ENCODE measurements at places on chromosomes 7 and 10.

- DNase-seq, result peak; percentile 55
Measured at GRCh38 chr10:71753091-71753959, 20.0 kb downstream of the VSIR start.

DNA sequence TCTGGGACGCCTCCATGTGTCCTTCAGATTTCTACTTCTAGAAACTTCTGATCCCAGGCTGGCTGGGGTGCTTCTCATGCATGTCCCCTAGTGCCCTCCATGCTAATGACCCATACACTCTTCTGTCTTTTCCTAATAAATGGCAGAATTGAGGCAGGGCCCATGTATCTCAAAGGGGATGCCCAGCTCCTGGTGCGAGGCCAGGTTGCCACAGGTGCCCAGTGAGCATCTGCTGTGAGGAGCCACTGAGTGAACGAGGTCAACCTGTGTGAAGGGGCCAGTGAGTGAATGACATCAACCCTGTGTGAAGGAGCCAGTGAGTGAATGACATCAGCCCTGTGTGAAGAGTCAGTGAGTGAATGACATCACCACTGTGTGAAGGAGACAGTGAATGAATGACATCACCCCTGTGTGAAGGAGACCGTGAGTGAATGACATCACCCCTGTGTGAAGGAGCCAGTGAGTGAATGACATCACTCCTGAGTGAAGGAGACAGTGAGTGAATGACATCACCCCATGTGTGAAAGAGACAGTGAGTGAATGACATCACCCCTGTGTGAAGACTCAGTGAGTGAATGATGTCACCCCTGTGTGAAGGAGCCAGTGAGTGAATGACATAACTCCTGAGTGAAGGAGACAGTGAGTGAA lies 478.9 kb downstream of the PTPRN2 start:
- DNase-seq, result no peak

DNA sequence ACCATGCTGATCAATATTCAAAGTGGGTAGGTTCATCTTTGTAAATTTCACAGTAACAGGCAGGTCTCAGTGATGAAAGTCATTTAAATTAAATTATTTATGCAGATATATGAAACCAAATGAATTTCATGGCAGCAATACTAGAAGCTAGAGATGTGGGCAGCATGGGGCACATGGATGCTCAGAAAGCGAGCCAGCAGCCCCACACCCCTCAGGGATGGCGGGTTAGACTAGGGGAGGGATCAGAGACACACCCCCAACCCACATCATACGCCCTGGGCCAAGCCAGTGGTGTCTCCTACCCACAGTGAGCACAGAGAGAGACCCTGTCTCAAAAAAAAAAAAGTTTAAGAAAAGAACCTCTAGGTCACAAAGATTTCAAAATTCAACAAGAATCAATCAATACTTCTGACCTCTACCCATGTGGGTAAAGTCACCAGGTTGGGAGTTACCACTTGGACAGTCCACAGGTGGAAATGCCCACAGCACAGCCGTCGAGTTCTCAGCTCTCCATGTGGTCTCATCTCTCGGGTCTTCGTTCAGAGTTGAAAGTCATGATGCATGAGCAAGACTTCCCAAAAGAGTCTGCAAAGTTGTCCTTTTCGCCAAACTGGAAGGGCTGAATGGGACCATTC lies 79.3 kb upstream of the PPP2R2D start:
- DNase-seq, result no peak

DNA sequence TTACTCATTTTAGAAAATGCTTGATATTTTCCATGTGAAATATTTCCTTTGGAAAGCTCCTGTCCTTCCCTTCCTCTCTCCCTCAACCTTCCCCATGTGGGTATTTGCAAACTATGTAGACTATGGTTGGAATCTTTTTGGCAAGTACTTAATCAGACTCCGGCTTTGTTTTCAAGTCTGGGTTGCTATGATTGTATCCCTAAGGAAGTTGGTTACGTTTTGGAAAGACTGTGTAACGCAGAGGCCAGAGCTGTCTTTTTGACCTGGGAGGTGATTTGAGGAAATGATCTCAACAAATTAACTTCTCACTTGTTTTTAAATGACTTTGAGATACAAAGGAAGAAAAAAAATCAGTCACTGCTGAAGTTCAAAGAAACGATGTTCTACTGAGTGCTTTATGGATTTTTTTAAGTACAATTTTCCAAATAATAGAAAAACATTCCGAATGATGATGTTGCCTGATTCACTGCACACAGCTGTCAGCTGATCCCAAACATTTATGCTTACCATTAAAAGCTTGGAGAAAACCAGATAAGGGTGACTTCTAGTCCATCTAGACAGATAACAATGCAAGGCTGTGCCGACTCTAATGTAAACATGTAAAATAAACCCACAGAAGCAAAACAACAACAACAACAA lies 145.5 kb upstream of the CELF2 start:
- no peak for DNase-seq

DNA sequence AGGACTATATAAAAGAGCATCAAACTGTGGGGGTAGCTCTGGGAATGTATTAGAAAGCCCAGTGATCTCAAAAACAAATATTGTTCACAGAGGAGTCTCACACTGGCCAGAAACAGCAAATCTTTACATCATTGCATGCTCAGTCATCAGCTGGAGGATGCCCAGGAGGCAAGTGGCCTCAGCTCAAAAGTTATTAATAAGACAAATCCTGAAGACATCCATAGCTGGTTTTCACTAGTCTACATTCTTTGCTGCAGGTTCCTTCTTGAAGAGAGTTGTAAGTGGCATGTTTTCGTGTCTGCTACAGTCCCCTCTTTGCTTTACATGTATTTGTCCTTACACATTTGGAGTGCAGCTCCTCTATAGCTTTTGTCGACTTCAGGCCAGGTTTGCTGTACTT lies 8.6 kb upstream of the CCDC7 start:
- DNase-seq, result no peak

DNA sequence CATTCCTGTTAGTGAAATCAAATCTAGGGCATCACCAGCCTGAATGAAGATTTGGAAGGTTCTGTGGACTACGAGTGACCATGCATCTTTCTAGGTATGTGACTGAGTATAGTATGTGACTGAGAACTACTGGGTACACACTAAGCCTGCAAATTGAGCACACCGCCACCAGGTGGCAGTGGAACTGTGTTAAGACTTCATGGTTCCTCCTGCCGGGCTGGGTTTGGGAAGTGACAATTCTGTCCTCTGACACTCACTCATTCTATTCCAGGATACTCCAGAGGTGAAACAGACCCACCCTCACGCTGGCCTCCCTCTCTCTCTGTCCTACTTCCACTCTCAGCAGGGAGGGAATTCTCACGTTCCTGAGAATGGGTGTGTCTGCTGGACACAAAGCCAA lies 84.0 kb upstream of the TMEM248 start:
- no peak for DNase-seq

DNA sequence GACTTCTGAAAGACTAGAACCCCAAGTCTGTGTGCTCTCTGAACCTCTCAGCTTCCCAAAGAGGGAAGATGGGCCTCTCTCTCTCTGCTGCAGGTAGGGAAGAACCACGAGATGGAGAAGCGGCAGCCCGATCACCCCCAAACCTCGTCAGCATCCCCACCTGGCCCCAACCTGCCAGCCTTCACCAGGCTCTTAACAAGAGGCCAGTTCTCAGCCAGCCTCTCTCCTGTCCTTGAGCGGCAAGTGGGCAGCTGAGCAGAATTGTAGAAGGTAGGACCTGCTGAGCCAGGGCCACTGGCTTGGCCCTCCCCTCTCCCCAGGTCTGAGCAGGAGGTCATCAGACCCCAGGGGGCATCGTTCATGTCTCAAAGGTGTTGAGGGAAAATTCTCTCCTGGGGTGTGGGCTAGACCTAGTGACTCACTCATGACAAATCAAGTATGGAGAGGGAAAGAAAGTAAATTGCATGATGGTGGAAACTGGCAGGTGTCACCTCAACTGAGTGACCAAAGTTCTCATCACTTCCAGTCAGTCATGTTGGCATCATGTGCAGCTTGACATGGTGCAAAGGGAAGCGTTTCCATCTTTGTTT lies 92.0 kb upstream of the GPR26 start:
- DNase-seq, result no peak

- no peak for DNase-seq
Measured at GRCh38 chr10:108566316-108567107, 1356.8 kb downstream of the XPNPEP1 start.

DNA sequence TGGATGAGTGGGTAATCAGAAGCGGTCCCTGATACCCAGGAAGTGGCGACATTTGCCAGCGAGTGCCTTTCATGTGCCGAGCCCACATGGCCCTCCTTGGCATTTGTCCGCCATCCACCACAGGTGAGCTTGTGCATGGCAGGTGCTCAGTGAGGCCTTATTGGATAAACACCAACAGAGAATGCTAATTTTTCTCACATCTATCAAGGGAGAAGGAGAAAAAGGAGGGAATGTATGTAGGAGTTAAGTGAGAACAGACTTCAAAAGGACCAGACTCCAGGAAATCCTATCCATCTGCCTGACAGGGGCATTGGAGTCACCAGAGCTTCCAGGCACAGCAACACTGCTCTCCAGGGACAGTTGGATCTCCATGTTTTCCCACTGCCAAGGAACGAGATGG lies 143.5 kb upstream of the ZMIZ1 start:
- no peak for DNase-seq

GRCh38 chr7:123494193-123494796 lies 40.1 kb downstream of the IQUB start:
- no peak for DNase-seq

- DNase-seq, result no peak
Measured at GRCh38 chr7:94368371-94368791, 26.3 kb upstream of the COL1A2 start.

GRCh38 chr7:96833676-96834453 lies 124.2 kb upstream of the SEM1 start:
- DNase-seq, result no peak

- no peak for DNase-seq
Measured at GRCh38 chr7:254337-255037, 35.5 kb upstream of the FOXL3 start.

GRCh38 chr10:7028809-7029166 lies 382.0 kb downstream of the SFMBT2 start:
- no peak for DNase-seq

DNA sequence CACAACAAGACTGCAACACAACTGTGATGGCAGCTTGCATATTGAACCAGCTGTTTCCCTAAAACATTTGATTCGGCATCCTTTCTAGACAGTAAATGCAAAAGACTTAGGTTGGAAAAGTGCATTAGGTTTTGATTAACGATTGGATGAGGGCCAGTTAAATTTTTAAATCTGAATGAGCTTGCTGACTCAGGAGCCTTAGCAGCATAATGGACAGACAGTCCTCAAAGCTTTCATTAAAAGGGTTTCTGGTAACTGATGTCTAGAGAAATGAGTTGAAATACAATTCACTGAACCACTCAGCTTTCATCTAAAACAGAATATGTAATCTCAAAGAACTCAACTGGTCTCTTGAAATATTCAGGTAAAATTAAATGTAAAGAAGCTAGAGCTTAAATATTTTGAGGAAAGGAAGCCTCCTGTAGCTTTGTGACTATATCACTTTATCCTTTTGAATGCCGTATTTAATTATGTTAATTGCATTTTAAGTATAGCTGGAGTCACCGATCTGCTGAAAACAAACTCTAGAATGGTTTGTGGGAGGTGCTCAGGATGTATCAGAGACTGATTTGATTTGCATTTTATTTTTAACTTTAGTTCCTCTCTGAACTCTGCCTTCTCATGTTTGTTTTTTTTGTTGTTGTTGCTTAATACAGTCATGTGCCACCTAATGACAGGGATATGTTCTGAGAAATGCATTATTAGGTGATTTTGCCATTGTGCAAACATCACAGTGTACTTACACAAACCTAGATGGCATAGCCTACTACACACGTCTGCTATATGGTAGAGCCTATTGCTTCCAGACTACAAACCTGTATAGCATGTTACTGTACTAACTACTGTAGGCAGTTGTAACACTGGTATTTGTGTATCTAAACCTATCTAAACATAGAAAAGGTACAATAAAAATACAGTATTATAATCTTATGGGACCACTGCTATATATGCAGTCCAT lies 29.2 kb upstream of the ATRNL1 start:
- DNase-seq, result no peak

DNA sequence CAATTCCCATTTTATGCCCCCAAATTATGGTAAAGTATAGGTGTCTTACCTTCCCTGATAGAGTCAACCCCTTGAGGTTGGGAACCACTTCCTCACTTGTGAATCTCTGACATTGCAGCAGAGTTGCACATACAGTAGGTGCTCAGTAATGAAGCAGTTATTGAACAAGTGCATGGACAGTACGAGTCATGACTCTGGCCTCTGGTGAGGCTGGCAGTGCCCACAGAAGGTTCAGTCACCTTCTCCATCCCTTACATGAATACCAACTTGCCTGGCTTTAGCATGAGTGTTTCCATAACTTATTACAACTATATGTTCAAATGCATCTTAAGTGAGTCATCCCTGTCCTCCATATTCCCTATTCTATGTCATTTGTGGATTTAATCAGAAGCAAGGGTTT lies 340.0 kb downstream of the ELMO1 start:
- no peak for DNase-seq

GRCh38 chr10:122419876-122420623 lies 34.4 kb upstream of the ARMS2 start:
- DNase-seq, result no peak

GRCh38 chr7:116560021-116560970 lies 35.5 kb downstream of the CAV1 start:
- DNase-seq, result no peak

DNA sequence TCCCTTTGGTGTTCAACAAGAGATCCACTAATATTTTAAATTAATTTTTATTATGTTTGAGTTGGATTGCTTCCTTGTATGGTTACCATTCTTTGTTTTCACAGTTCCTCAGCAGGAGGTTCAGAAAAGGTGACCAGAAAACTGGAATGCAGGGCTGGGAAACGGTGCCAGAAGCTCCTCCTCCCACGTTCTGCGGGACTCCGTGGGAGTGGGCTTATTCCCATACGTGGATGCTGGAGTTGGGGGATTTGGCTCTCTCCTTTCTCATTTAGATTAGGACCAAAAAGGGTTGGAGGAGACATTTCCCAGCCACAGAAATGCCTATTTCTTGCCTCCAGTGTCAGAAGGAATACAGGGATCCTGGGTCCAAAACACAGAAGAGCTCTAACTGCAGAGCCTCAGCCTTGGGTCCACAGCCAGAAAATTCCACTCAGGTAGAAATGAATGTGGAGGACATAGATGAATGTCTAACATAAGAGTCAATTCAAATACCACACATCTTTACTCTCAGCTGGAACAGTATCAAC lies 56.0 kb downstream of the SORBS1 start:
- DNase-seq, result no peak

DNA sequence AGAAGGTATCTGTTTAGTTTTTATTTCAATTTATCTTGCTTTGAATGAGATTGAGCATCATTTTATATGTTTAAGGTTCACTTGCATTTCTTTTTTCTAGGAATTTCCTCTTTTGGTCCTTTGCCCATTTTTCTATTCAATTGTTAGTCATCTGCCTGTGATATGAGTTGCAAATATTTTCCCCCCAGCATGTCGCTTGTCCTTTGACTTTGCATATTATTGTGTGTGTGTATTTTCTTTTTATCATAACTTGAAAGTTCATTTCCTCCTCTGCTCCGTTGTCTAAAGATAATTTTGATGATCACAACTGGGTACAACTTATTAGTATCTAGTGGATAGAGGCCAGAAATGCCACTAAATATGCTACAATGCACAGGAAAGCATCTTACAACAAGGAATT lies 132.7 kb upstream of the MDFIC start:
- no peak for DNase-seq
